ENCODE measurements at places on chromosomes 5 and 9.

DNA sequence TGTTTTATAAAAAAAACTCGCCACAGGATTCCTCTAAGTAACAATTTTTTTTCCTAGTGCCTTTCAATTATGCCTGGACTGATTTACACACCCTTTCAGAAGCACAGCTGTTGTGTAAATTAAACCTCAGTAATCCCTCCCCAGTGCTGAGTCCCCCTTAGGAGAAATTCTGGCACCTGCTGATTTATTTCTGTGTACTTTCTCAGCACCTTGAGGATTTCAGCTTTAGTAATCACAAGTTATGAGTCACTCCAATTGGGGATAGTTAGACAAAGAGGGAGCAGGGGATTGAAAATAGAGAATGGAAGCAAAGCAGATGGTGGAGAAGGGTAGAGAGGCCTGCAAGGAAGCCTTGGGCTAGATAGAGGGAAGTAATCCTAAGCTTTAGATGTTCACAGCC is 171.7 kb downstream of the TTLL11 start:
- no peak for DNase-seq

DNA sequence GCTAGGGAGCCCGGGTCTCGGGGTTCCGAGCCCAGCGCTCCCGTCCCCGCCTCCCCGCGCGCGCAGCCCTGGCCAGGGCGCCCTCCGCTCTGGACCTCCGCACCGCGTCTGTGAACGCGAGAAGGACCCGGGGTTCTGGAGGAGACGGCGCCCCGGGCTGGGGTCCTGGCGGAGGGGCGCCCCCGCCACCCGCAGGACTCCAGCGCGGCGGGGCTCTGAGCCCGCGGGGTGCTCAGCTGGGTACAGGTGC is 431 bp downstream of the TMOD1 start:
- DNase-seq, result no peak

DNA sequence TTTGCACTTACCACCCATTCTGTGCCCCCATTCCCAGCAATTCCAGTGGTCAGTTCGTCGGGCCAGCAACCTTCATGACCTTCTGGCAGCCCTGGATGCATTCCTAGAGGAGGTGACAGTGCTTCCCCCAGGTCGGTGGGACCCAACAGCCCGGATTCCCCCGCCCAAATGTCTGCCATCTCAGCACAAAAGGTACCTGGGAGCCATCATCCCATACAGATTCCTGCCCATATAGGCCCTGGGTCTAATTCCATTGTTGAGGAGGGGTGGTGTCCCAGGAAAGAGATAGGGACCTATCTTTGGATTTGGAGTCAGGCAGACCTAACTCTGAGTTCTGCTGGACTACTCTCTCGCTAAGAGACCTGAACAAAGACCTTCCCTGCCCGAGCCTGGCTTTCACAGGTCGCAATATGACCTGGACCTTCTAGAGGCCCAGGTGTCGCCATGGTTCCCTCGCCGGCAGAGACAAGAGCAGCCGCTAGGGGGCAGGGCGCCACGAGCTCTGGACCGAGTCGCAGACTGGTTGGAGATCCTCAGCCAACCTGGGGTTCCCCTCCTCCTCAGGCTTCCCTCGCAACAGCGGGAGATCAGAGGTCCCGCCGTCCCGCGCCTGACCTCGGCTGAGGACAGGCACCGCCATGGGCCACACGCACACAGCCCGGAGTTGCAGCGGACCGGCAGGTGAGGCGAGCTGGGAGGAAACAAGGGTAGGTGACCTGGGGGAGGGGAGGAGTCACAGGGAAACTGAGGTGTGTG is 3.1 kb downstream of the SLC4A9 start:
- peak; percentile 91 for DNase-seq

DNA sequence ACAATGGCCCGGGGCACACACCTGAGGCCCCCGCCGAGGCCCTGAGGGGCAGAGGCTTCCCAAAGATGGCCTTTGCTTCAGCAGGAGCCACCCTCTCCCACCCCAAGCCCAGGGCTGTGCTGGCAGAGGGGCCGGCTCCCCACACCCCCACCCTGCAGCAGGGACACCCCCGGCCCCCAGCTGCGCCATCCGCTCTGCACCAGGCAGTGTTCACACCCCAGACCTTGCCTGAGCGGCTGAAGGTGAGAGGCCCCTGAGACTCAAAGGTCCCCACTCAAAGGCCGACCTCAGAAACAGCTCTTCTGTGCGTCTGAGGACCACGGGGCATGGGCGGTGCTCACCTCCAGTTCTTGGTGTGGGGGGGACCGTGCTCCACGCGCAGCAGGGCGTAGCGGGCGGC is 37.6 kb downstream of the SLC12A7 start:
- no peak for DNase-seq

GRCh38 chr5:173453167-173453566 is 125.0 kb upstream of the STC2 start:
- DNase-seq, result no peak

GRCh38 chr9:109967651-109968642 is 187.9 kb downstream of the PALM2AKAP2 start:
- DNase-seq, result peak; percentile 68

- no peak for DNase-seq
These were observed 150.0 kb downstream of the CDC42SE2 start for GRCh38 chr5:131413605-131414559.

GRCh38 chr5:175640106-175640775 is 17.6 kb upstream of the HRH2 start:
- DNase-seq, result peak; percentile 62

GRCh38 chr5:80623999-80624398 is 30.5 kb upstream of the MSH3 start:
- peak; percentile 37 for DNase-seq

DNA sequence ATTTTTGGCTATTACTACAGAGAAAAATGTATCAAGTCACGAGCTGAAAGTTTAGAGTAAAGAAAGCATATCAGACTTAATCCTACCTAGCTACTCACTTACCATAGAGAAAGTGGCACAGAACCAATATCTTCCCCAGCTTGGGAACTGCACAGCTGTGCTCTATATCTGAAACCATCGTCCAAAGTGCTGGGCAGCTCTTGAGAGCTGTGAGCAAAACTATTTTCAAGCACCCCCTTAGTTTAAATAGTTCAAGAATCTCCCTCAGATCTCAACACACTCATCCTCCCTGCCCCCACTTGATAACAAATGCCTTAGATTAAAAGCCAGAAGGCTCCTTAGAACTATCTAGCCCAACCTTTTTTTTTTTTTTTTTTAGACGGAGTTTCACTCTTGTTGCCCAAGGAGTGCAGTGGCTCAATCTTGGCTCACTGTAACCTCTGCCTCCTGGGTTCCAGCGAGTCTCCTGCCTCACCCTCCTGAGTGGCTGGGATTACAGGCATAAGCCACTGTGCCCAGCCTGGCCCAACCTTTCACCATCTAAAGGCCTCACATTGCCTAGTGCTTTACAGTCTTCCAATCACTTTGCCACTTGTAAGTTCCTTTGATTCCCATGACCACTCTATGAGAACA is 94.2 kb upstream of the APC start:
- no peak for DNase-seq

- DNase-seq, result no peak
These were observed 36.7 kb upstream of the CCDC112 start for GRCh38 chr5:115333164-115333563.

DNA sequence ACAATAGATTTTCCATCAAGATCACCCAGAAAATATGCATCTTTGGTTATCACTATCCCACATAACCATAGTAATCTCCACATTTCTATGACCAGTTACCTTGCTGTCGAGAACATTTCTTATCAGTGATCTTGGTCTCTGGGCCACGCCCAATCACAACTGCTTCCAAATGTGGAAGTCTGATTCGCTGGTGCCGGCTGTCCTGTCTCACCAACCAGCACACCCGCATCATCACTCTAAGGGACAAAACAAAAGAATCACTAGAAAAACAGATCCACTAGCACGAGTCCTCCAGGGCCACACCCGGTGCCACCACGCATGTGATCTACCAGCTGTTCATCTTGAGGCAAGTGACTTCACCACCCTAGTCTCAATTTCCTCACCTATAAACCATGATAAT is 11.8 kb downstream of the APTX start:
- no peak for DNase-seq

GRCh38 chr5:180120237-180121101 is 48.9 kb upstream of the RNF130 start:
- no peak for DNase-seq

DNA sequence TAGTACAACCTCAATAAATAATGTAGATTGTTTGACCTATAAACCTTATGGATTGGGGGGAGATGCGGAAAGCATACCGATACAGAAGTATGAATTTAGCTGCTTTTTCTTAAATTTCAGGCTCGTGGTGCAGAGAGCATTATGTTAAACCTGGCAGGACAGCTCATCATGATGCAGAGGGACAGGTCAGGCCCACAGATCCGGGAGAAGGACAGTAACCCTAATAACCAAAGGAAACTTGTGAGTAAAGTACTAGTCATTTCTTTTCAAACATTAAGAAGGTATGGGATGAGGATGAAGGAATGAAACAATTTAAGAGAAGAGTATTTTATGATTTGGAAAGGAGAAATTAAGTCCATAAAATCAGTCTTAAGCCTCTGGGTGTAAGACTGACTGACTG is 70.5 kb downstream of the ERMP1 start:
- DNase-seq, result no peak

DNA sequence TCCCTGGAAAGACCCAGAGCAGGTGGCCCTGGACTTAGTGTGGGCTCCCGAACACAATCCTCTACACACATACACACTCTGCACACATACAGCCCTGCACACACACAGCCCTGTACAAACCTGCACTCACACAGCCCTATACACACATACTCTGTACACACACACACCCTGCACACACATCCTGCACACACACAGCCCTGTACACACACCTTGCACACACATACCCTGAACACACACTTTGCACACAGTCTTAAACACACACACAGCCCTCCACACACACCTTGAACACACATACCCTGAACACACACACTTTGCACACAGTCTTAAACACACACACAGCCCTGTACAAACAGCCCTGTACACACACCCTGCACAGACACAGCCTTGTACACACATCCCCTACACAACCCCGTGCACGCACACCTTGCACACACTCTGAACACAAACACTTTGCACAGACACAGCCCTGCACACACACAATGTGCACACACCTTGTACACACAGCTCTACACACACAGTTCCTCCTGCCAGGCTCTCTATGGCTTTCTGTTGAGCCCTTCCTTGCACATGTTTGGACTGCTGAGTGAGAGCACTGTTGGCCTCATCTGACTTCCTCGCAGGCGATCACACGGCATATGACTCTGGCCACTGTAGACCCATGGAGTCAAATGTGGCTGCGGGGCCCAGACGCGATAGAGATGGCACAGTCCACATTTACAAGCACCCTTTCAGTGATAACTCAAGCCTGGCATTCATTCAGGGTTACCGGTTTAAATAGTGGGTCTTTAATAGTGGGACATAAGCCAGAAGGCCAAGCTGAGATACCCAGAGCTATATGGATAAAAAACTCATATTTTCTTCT is 245.7 kb upstream of the IRX1 start:
- no peak for DNase-seq

GRCh38 chr9:134522976-134523375 is 118.6 kb upstream of the COL5A1 start:
- no peak for DNase-seq

DNA sequence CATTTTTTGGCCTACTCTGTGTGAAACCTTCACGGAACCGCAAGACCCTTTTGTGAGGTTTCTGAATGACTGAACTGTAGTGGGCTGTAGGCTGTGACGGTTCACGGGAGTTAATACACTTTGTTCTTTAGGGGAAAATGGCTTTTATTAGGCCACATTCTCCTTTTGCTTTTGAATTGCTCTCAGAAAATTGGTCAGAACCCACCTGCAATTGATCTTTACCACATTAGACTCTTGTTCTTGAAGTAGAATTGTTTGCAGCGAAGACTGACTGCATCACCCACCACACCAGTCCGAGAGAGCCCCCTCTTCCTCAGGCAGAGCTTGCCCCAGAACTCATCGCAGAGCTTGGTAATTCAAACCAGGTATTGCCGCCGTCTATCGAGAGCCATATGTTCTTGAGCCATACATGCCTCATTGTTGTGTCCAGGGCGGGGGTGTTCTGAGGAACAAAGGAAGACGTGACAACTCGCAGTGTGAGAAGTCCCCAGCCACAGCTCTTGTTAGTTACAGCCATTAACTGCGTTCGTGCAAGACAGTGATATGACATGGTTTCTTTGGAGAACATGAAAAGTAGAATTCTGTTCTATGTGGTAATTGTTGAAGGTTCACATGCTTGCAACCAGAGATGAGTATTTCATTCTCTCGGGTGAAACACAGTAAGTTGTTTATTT is 166.4 kb upstream of the OTULINL start:
- DNase-seq, result no peak

GRCh38 chr9:4333231-4333740 is 33.4 kb upstream of the GLIS3 start:
- no peak for DNase-seq

DNA sequence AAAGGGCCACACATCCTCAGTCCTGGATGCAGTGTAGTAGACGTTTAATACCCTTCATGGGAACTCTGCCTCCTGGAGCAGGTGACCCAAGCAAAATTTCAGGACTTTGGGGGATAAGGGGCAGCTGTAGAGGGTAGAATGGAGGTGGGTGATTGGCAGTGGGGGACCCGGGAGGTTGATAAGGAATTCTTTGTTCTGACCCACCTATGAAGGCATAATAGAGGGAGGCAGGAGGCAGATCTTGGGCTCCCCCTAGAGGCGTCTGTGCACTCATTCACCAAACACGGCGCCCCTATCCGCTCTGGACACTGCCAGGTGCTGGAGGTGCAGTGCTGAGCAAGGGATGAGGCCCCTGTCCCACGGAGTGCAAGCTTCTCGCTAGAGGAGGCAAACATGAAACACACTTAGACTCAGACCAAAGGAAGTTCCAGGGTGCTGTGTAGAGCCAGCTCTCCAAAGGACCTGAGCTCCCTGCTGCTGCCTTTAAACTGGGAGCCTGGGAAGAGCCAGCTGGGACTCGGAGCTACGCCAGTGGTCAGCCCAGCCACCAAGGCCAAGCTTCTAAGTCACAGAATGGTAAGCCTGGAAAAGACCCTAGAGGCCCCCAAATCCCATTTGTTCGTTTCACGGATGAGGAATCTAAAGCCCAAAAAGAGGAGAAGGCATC is 7.7 kb downstream of the IL17B start:
- DNase-seq, result peak; percentile 69

GRCh38 chr5:1171340-1171941 is 30.0 kb upstream of the SLC6A19 start:
- DNase-seq, result no peak

GRCh38 chr5:98898743-98899142 is 30.1 kb downstream of the CHD1 start:
- no peak for DNase-seq

DNA sequence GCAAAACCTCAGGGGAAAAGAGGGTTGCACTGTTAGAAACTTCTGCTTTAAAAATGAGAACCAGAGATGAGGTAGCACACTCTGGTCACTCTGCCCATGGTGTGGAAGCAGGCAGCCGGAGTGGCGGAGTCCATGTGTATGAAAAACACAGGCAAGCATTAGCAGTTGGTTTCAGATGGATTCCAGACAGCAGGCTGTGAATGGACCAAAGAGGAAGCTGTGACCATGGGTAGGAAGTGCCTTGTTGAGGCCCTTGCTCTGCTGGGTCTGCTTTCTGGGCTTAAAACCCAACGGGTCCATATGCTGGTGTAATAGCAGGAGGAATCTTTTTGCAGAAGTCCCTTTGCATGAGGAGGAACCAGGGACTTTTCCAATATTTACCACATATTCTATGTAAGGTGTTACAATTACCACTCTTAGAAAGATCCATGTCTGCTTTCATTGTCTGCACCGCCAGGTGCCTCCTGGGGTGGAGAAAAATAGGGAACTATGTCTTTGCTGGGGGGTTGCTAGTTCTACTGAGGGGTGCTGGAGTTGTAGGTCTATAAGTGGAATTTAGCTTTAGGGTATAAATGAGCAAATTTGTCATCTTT is 77.0 kb downstream of the ANKRD55 start:
- DNase-seq, result peak; percentile 85

Measured in inflammatory macrophage treated with lipopolysaccharide for 1 hour (primary cell).